ENCODE measurements at places on chromosomes 13 and 19.

DNA sequence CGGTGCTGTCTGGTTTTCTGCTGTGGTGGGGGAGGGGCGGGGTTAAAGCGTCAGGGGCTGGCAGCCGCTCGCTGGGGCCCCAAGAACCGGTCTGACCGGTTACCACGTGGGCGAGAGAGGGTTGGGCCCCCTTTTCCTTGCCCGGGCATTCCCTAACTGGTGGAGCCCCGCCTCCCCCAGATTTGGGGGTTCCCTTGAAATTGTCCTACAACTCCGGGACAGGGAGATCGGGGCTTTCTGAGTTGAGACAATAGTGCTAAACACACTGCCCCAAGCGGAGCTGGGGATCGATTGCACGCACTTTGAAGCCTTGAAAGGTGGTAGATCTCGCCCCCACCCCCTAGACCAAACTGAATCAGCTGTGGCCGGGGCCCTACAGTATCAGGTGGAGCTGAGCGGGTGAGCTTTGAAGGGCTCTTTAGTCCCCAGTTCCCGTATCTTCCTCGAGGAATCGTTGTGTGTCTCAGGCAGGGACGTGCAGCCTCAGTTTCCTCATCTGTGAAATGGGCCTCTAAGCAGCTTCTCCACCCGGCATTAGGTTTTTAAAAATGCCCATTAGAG is 4.8 kb downstream of the IER2 start:
- peak; percentile 96 for DNase-seq

GRCh38 chr19:5697890-5698634 is 8.0 kb downstream of the RPL36 start:
- DNase-seq = no peak

DNA sequence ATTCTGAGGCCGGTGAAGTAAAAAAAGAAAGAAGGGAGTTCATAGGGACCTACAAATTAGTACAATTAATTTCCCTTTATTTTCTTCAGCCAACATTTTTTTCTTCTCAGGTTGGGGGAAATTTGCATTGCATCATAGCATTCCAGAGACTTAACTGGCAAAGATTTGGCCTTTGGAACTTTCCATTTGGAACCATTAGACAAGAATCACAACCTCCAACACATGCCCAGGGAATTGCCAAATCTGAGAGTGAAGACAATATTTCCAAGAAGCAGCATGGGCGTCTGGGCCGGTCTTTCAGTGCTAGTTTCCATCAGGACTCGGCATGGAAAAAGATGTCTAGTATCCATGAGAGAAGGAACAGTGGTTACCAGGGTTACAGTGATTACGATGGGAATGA is 6.4 kb upstream of the ERCC5 start:
- DNase-seq = no peak

DNA sequence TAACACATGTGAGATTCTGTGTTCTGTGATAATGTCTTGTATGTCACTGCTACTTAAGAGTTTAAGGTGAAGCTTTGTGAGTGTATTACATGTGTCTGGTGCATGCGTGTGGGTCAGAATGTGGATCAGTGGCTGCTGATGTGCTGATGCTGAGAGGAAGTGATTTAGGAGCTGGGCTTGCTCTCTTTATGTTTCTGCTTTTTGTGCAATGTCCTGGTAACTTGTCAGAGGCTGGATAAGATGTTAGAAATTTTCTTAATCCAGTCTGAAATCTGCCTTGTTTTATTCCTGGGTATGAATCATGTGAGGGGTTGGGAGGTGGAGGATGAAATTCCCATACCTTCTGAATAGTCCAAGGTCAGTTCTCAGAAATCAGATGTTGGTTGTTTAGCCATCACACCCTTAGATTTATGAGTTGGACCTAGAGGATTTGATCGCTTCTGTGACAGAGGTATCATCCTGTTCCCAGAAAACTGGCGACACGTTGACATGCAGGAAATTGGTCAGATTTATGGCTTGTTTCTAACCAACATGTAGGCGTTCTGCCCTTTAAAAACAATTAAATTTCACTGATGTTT is 24.5 kb upstream of the CXCL17 start:
- DNase-seq = no peak

DNA sequence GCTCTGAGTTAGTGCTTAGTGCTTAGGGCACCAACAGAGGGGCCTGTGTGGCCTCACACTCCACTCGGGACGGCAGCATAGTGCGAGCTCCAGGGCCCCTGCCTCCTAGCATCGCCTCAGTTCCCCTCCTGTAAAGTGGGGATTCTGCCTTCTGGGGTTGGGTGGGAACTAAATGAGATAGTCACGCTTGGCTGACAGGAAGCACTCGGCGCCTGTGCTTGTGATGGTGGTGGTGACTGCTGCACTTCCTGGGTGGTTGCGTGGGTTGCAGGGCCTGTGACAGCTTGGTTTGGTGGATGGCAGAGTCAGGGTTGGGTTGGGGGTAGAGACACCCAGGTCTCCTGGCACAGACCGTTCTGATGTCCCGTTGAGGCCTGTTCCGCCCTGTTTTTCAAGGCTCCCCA is 7.7 kb downstream of the PLEKHF1 start:
- DNase-seq = no peak

Measured in ELF-1 (cell line).